IMR-90 (cell line): ENCODE measurements at places on chromosomes 7 and 10. TPM values are rescaled to one million over a fixed set of nuclear protein-coding genes. Genes with fewer than 3 reads are reported as not detected.
A peak's percentile ranks its signal among the peaks of the same experiment; 100 is the strongest.

DNA sequence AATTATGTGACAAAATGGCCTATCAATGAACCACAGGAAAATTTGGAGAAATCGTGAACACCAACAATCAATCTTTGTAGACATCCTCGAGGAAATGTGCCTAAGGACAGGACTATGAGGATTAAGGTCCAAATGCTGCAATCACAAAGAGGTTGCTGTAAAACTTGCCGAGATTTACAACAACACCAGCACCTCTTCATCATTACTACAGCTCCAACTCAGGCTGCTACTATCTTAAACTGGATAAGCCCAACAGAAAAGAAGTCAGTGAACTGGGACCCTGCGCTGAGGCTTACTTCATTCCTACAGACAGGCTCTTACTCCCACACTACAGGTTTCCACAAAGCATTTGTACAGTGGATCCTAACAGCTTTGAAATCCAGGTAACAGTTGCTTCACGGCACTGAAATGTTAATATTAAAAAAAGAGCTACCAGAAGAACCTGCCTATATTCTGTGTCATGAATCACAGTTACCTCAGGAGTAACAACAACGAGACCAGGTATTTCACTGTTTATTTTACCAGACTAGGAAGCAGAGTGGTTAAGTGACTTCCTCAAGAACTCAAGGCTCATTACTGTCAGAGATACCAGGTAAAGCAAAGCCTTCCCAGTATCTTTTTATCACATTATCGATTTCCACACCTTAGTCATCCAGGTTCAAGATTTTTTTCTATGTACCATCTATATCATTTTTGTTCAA is 23.9 kb downstream of the CACUL1 start:
- DNase-seq, result no peak

GRCh38 chr10:49484486-49485235 is 54.3 kb downstream of the ERCC6 start:
- DNase-seq, result peak; percentile 68

The TLX1 gene
- not detected in 2 replicates for total RNA-seq

DNA sequence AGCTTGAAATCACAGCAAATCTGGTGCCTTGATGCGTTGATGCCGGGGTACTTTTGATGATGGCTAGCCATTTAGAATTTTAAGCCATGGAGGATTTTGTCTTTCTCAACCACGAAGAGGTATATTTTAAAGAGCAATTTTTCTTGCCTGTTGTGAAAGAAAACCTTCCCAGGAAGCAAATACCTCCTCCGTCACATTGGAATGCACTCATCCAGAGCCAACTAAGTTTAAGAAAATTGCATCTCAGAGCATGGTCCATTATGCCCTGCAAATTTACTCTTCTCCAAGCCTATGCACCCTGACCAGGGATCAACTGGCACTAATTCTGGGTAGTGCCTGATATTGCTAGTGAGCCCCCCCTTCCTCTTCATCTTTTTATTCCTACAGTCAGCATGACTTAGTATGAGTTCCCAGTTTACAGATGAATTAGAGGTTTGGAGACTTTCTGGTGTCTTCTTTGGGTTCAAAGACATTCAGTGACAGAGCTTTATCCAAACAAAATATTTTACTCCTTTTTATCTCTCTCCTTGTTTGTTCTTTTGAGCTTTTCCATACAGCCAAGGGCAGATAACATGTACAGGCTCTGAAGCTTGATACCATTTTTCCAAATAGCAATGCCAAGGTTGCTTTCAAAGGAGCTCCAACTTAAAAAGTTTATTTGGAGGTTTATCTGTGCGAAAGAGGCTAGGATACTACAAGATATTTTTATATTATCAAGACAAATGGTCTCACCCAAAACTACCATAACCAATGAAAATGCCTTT is 56.6 kb upstream of the ANK3 start:
- no peak for DNase-seq

- no peak for DNase-seq
Observed at GRCh38 chr10:86486856-86487255, 34.7 kb downstream of the WAPL start.

GRCh38 chr7:37558320-37559096 is 109.8 kb upstream of the ELMO1 start:
- no peak for DNase-seq

DNA sequence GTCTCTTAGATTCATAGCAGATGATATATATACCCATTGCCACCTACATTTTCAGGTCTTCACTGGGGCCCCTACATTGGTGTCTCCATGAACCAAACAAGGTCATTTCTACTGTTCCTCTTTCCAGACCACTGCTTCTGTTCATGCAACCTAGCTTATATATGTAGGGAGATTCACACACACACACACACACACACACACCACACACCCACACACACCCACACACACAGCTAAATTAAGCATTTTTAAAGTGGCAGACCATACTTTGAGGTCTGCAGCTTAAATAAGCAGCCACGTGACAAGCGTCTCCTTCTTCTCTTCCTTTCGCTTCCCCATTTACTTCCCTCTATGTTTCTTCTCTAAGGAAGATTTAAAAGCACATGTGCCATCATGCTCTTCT is 70.0 kb upstream of the CC2D2B start:
- DNase-seq, result no peak

The DYNC1I1 gene
- total RNA-seq, result under 0.01 TPM in 1 of 2 replicates, not detected in the other

DNA sequence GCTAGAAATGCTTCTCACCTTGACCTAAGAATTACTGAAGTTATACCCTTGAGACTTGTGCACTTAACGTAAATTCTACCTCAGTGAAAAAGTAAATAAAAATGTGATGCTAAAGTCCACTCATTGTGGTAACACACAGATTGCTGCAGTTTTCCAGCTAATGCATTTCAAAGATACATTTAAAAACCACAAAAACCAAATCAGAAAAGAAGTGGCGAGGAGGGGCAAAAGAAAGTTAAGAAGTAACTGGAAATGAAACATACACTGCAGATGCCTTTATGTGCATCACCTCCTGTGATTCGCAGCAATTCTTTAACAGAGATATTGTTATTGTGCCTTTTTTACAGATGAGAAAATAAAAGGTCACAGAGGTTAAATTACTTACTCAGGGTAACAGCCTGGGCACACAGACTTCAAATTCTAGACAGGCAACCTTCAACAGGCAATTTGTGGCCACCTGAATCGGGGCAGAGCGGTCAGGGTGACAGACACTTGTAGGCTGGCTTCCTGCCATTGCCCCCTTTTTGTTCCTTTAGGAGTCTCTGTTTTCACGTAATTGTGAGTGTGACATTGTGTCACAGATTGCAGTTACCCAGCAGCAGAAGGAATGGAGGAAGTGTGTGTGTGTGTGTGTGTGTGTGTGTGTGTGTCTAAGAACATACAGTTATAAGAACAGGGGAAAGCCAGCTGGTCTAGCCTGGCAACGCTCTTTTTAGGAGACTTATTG is 1.9 kb downstream of the WIPF3 start:
- no peak for DNase-seq

The PTF1A gene
- not detected in 2 replicates for total RNA-seq

DNA sequence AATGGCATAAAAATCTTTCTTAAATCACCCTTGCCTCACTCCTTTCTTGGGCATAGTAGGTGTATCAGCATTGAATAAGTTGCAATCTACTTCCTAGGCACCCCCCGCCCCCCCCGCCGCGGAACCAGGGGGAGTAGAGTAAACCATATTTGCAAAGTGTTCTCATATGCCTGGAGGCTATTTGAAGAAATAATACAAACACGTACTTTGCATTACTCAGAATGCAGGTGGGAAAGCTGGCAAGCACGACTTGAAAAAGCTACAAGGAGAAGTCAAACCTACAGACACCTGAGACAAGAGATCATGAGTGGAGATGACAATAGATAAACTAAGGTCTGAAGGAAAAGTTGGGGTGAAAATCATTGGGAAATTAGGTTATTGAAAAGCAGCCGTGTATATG is 65.6 kb downstream of the POM121L12 start:
- no peak for DNase-seq

- no peak for DNase-seq
Observed at GRCh38 chr7:51517187-51517586, 200.6 kb upstream of the COBL start.

The HABP2 gene
- total RNA-seq, result not detected in 2 replicates

DNA sequence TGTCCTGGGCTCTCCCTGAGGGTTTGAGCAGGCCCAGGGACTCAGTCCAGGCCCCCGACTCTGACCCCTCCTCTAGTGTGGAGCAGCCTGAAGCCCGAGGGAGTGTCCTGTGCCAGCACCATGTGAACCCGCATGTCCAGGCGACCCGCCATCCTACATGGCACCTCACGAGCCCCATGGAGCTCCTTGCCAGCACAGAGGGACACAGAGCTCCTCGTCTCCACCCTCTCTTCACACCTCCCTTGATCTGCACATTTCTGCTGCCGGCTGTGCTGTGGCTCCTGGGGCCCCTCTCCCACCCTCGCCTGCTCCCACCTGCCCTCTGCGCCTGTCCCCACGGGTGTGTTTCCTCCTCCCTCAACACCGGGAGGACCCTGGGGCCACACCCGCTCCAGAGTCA is 103.5 kb downstream of the ADARB2 start:
- no peak for DNase-seq

DNA sequence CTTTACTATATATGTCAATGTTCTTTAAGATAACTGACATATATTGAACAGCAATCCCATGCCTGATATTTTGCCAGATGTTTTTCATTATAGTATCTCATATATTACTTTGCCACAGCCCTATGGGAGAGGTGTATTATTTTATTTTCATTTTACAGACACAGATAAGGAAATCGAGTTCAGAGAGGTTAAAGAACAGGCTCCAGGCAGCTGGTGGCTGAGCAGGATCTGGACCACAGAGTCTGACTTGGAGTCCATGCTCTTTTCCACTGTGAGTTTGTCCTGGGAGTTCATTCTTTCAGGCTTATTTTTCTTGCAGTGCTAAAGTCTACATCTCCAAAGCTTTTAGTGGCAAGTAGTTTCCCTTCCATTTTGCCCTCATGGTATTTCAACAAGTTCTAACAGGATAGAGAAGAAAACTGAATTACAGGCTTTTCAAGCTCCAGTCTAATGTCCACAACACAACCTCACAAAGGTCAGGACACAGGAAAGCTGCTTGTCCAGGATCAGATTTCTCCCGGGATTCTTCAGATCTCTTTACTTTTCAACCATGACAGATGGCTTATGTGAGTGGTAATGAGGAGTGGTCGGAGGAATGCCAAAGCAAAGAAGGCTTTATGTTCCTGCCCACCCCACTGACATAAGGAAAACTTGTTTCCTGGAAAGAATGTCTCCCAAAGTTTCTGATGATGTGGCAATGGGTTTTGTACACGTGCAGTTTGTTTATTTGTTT is 13.1 kb upstream of the SLC35B4 start:
- DNase-seq, result no peak
